Glutamatergic neuron (in vitro differentiated cells): ENCODE measurements at places on chromosomes 4 and X. TPM values are rescaled to one million over a fixed set of nuclear protein-coding genes. Genes with fewer than 3 reads are reported as not detected.

Gene PRPS2
- total RNA-seq, result 1.8 TPM

Gene SORBS2
- total RNA-seq, result 95.5 TPM

Gene HTN3
- not detected for total RNA-seq

Gene SCOC
- 55.8 TPM for total RNA-seq

Gene GSX2
- not detected for total RNA-seq

Gene EIF1AX
- total RNA-seq, result 107 TPM

Gene SMIM31
- not detected for total RNA-seq

Gene SSX1
- total RNA-seq, result not detected

Gene POF1B
- not detected for total RNA-seq

Gene SSX2
- total RNA-seq, result not detected

Gene RENBP
- 16.1 TPM for total RNA-seq

Gene OTC
- total RNA-seq, result not detected

Gene TMPRSS11B
- not detected for total RNA-seq

Gene SPIN2B
- 20.1 TPM for total RNA-seq

Gene IL1RAPL1
- total RNA-seq, result 0.66 TPM

Gene USP26
- not detected for total RNA-seq

Gene TDO2
- 0.32 TPM for total RNA-seq

Gene ARHGEF6
- total RNA-seq, result 59.5 TPM

Gene SPANXN3
- not detected for total RNA-seq

Gene HNRNPDL
- 444 TPM for total RNA-seq

Gene CXCL11
- total RNA-seq, result not detected

Gene NOX1
- not detected for total RNA-seq

Gene C4orf51
- total RNA-seq, result not detected

Gene SERPINA7
- total RNA-seq, result not detected

Gene DUSP9
- total RNA-seq, result 0.61 TPM

Gene L1CAM
- 925 TPM for total RNA-seq

Gene PRR32
- total RNA-seq, result not detected

Gene PCDH18
- 7.4 TPM for total RNA-seq

Gene LONRF3
- 0.29 TPM for total RNA-seq

Gene TMEM150C
- total RNA-seq, result 5.1 TPM

Gene MAGEB17
- not detected for total RNA-seq

Gene PHOX2B
- total RNA-seq, result 101 TPM
